Activated CD4-positive, CD25-positive, alpha-beta regulatory T cell (primary cell): ENCODE measurements at places on chromosomes 7 and 10.

DNA sequence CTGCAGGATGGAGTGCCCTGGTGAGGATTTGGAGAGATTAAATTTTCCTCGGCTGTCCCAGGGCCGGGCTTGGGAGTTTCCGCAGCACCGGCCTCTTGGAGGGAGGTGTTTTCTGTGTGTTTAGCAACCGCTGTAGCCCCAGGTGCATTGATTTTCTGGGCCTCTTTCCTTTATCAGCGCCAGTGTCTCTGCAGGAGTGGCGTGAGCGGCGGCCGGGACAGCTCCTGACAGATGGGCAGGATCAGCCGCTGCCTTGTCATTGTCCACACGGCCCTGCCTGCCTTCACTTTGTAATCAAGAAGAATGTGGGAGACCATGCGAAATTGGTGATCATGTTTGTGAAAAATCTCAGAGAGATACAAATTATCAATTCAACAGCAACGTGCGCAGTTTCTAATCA, 32.4 kb downstream of the NKX6-2 start:
- DNase-seq = no peak

- DNase-seq = no peak
Measured at GRCh38 chr10:35574924-35575352, 30.2 kb upstream of the GJD4 start.

DNA sequence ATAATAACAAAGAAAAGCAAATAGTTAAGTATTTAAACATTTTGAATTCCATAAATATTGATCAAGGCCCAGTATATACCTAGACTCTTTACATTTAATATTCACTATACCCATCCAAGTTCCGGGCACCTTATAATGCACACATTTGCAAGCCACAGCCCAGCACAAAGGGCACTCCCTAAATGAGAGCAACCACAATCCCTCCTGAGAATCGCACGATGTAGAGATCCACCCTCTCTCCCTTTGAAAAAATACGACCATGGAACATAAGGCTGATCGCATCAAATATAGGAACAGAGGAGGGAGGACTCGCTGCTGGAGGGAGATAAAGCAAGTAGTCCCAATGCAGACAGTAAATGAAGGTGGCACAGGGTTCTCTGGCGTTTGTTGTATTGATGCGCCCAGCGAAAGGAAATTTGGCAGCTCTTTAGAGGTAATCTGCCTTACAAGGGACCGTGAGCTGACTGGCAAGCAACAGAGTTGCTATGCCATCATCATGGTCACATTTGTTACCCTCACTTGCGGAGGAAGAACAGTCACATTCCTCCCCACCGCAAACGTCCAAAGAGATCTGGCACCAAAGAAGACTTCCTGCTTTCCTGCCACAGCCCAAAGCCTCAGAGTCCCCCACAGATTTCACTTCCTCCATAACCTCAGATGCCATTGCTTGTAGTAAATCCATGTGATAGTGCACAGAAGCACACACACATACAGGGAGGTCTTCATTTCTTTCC, 16.1 kb upstream of the TAS2R40 start:
- no peak for DNase-seq

GRCh38 chr7:148260599-148260998, 330.0 kb upstream of the C7orf33 start:
- no peak for DNase-seq

GRCh38 chr10:16856567-16856966, 39.3 kb upstream of the RSU1 start:
- DNase-seq = no peak

DNA sequence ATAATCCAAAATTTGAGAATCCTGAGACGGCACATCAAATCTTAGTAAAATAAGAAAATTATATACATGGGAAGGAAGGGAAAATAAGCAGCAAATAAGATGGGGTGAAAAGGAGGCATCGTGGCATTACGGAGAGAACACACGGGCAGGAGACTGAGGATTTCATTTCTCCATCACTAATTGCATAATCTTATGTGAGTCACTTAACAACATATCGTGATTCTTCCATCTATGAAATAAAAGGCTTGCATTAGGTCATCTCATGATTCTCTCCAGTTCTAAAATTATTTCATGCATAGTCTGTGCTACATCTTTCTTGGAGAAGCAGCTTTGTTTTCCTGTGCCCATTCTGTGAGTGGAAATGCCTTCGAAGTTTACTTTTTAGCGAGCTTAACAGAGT, 288.7 kb downstream of the LRMDA start:
- no peak for DNase-seq

DNA sequence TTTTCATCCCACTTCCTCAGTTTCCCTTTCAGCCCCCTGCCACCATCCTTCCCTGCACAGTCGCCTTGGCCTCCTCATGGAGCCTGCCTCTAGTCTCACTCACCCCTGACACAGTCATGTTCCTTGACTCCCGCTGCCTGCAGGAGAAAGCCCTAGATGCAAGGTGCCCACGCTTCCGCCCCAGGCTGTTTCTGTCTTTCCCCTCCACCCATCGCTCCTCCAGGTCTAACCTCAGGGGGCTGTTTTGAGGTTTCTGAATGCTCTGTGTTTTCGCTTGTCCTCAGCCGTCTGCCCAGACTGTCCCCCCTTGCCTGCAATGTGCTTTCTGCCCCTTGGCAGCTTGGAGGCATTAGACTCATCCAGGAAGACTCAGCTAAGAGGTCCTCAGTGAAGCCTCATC, 89.9 kb downstream of the EMX2 start:
- DNase-seq = no peak

GRCh38 chr10:15043674-15044073, at the start of gene OLAH:
TSS of gene OLAH (plus strand) at chr10:15043943. CDS start at chr10:15047289, 3,346 bp downstream.
- DNase-seq = no peak

- no peak for DNase-seq
Measured at GRCh38 chr10:30562787-30563186, 66.8 kb downstream of the LYZL2 start.

- no peak for DNase-seq
Measured at GRCh38 chr7:497946-498655, 21.5 kb downstream of the PDGFA start.

DNA sequence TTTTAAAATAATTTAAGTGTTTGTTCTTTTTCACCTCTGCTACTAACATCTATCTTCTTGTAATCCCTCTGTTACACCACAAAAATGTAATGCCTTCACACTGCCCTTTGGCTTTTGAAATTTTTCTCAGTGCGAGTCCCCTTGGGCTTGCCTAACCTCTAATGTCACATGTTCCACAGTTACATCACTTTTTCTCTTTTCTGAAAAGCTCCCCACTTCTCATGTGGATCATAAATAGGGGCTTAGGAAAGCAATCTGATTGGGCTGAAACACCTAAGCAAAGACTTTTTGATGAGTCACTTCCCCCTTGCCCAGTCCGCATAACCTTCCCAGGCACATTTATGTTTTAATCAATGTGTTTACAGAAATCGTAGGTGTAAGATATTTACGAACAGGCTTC, 288.2 kb downstream of the IPMK start:
- DNase-seq = no peak

DNA sequence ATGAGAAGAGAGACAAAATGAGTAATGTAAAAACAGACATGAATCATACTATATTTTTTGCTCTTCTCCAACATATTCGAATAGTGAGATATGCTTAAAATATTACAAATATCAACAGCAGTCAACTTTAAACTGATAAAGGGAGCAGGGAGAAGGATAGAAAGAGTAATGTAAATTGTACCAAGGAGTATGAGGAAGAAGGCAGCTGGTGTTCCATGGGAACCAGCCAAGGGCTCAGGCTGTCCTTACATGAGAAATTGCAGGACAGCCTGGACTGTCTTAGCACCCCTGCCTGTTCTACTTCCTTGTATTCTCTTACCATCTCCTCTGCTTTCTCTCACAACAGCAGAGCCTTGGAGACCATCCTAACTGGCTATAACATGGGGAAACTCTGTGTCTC, 128.7 kb downstream of the TSPAN12 start:
- no peak for DNase-seq

GRCh38 chr10:85861513-85862197, 504.9 kb downstream of the GRID1 start:
- no peak for DNase-seq

DNA sequence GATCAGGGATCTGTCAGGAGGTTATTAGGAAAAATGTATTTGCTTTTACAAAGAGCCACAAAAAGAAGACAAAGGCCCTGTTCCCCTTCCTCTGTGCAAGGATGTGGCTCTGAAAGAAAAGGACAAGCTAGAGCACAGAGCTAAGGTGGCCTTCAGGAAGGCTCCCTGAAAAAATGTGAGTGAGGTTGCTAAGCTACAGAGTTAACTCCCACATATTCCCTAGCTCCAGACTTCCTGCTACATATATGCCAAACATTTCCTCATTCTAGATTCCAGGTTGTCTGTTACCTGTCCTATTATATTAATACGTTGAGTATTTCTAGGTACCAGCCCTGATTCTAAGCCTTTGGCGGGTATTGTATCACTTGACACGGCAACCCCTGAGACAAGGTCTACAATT, 369.0 kb downstream of the PARD3 start:
- no peak for DNase-seq

GRCh38 chr10:21693418-21693817, 159.4 kb downstream of the MLLT10 start:
- DNase-seq = no peak

DNA sequence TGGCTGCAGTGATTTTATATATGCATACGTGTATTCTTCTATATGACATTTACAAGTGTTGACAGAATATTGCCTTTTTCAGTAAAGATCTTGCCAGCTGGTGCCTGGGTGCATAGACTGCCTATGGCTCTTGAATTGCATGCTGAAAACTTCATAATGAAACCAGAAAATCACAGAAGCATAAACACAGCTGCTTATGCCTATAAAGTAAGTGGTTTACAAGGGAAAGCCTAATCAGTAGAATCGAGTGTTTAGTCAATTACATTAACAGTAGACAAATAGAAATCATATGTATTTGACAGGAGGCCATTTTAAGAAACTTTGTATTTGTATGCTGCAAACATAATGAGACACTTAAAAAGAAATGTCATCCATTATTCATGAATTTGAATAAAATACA, 82.5 kb downstream of the TMEM168 start:
- DNase-seq = no peak

DNA sequence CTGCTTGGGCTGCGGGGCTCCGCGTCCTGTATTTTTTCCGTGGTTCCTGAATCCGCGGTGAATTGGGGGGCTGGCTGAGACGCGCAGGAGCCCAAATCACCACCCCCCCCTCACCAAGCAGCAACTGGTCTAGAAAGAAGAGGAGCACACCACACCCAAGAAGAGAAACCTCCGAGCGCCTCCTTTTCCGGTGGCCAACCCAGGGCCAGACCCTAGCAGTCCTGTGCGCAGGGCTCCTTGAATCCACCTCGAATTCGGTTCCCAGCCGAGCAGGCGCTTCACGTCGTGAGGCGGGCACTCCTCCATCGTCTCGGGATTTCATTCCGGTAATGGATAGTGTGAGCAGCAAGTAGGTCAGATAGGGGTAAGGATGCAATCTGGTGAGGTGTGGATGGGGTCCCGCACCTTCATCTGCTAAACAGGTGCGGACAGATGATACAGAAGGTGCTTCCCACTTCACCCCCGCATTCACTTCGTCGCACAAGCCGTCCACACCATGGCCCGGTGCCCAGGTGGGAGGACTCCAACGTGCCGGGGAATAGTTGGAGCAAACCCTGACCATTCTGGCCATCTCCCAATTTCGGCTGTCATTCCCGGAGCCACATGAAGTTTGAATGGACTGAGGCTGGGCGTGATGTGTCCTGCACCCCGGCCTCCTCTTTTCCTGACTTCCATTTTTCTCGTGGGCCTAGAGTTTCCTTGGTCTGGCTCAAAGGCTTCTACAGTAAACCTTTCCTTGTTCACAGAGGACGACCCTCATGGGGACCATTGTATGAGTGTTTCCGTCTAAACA, 19.8 kb upstream of the ZNF273 start:
- no peak for DNase-seq

GRCh38 chr7:24995466-24995865, 15.5 kb upstream of the OSBPL3 start:
- no peak for DNase-seq

DNA sequence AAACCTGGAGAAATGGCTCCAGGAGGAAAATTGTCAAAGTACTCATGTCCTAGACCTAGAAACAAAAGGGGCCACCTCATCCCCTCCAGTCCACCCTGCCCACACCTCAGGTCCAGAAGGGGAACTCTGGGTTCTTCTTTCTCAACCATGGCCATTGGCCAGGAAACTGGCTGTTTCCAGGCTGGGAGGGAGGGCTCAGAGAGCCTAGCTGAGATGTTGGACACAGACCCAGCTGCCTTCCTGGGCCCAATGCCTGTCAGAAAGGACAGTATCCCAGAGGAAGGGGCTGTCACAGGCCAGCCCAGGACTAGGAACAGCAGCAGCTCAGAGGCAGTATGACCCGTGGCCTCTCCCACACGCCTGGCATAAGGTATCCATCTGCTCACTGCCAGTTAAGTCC, 9.6 kb downstream of the GRID1 start:
- no peak for DNase-seq

- DNase-seq = no peak
Measured at GRCh38 chr10:20601941-20602461, 295.1 kb downstream of the NEBL start.

DNA sequence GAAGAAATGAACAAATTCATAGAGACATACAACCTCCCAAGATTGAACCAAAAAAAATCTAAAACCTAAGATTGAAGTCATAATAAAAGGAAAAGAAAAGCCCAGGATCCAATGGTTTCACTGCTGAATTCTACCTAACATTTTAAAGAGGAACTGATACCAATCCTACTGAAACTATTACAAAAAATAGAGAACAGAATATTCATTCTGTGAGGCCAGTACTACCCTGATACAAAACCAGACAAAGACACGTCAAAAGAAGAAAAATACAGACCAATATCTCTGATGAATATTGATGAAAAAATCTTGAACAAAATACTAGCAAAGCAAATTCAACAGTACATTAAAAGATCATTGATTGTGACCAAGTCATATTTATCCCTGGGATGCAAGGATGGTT, 128.5 kb upstream of the STEAP1 start:
- DNase-seq = no peak

GRCh38 chr10:110105873-110106272, 98.1 kb downstream of the ADD3 start:
- DNase-seq = no peak

DNA sequence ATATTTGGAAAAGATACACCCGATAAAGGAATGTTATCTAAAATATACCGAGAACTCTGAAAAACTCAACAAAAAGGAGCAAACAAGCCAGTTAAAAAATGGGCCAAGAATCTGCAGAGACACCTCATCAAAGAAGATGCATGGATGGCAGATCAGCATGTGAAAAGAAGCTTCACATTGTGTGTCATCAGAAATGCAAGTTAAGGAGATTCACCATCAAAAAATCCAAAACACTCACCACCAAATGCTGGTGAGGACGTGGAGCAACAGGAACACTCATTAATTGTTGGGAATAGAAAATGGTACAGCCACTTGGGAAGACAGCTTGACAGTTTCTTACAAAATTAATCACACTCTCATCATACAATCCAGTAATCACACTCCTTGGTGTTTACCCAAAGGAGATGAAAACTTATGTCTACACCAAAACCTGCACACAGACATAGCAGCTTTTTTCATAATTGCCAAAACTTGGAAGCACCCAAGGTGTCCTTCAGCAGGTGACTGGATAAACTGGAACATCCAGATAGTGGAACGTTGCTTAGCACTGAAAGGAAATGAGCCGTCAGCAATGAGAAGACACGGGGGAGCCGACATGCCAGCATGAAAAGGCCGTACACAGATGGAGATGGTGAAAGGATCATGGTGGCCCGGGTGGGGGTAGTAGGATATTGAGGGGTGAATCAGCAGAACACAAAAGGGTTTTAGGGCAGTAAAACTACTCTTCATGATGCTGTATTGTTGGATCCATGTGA, 27.9 kb upstream of the PWWP2B start:
- no peak for DNase-seq
